NCI-H1417 treated with DMSO at 0.1 percent for 48 hours (cell line): ENCODE measurements at places on chromosomes 1 and 21.

DNA sequence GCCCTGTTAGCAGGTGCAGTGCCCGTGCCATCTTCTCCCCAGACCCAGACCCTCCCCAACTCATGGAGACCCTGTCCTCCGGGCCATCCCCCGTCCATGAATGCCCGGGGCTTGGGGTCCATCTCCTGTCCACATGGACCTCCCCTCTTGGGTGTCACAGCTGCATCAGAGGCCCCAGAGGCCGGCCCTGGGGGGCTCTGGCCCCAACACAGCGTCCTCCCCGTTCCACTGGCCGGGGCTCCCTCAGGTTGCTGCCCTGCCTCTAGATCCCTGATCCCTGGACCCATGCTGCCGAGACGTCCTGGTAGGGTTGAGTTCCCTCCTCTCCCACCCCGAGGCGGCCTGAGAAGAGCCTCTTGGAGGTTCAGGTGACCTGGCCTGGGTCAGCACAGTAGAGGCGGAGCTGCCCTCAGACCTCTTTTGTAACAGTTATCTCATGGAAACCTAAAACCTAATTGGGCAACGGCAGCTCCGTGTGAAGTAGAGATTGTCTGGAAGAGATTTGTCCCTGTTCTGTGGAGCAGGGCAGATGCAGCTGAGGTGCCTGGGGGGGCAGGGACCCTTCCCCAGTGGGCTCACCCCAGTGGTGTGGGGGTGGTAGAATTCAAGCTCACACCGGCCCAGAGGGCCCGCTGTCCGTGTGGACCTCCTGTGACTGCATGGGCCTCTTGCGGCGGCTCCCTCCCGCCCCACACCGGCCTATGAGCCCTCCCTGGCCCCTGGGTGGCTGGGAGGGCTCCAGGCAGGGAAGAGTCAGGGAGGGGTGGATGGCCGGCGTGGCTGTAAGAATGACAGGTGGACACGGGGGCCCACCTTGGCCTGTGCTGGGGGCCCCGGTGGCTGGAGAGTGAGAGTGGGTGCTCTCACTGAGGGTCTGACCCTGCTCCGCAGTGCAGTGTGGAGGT is 56.1 kb downstream of the SKI start:
- DNase-seq = no peak

GRCh38 chr1:172776071-172776470 is 117.2 kb downstream of the FASLG start:
- no peak for DNase-seq

DNA sequence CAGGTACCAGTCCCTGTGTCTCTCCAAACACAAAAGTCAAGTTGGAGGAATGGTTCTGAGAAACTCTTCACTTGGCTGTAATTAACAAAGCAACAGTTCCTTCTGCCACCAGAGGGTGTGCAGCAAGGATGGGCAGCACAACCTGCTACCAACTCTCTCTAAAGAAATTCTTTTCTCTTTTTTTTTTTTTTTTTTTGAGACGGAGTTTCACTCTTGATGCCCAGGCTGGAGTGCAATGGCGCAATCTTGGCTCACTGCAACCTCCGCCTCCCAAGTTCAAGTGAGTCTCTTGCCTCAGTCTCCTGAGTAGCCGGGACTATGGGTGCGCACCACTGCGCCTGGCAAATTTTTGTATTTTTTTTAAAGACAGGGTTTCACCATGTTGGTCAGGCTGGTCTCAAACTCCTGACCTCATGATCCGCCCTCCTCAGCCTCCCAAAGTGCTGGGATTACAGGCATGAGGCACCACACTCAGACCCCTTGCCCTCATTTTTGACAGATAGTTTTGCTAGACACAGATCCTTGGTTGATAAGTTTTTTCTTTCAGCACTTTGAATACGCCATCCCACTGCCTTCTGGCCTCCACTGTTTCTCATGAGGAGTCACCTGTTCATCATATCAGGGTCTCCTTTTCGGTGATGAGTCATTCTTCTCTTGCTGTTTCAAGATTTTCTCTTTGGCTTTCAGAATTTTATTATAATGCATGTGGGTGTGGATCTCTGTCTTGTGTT is 12.1 kb upstream of the DEGS1 start:
- no peak for DNase-seq

- DNase-seq = no peak
Observed at GRCh38 chr1:177568622-177569021, 397.9 kb downstream of the BRINP2 start.

GRCh38 chr1:146035048-146035423 is 13.5 kb upstream of the HJV start:
- DNase-seq = no peak

DNA sequence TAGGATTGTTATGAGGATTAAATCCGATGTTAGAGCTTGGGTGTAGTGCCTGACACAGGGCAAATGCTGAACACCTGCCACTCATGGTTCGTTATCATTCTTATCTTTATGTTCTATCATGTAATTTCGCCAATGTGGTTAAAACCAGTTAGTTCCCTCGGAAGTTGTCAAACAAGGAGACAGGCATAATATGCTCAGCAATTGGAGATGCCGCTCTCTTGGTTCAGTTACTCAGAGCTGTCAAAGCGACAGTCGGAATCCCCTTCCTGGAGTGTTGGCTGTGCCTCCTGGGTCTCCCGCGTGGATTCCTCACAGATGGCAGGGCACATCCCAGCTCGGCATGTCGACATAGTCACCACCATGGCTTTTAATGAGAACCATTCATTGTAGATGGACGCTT is 192.2 kb downstream of the ROR1 start:
- DNase-seq = no peak

DNA sequence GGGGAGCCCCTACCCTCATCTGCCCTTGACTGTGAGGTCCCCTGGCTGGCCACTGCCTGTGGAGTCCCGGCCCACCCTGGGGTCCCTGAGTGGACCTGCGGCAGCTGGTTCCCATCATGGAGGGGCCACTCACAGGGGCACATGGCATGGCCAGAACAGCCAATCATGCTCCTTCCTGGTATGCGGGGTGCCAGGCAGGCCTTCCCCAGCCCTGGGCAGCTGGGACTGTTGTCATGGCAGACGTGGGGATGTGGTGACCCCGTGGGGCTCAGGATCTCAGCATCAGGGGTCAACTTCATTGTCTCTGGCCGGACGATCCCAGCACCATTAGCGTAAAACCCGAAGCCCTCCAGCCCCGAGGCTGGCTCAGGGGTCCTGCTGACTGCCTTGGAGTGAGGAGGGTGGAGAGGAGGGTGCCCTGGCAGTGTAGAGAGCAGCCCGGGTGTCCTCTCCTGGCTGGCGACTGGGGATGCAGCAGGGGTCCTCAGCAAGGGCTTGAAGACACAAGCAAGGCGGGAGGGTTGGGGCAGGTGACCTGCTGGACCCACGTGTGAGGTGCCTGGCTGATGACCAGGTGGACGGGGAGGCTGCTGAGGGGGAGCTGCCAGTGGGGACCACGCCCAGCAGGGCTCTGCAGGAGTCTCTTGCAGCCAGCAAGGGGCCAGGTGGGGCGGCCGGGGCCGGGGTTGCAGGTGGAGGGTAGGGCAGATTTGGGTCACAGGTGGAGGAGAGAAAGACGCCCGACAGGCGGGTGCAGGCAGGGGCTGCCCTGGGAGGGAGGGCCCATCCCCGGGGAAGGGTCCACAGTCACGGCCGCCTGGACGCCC is 45.1 kb downstream of the TRIM11 start:
- no peak for DNase-seq
